ENCODE measurements at places on chromosomes 2 and 18. TPM values are rescaled to one million over a fixed set of nuclear protein-coding genes. Genes with fewer than 3 reads are reported as not detected.
A peak's percentile ranks its signal among the peaks of the same experiment; 100 is the strongest.

FHL2 gene
- 0.76 TPM for polyA plus RNA-seq

EFR3B gene
- polyA plus RNA-seq: 0.05 TPM

PFN4 gene
- not detected for polyA plus RNA-seq

ADGRF3 gene
- polyA plus RNA-seq: 0.57 TPM

PARD3B gene
- 0.68 TPM for polyA plus RNA-seq

CTLA4 gene
- 79.2 TPM for polyA plus RNA-seq

TTR gene
- polyA plus RNA-seq: not detected

CRYBA2 gene
- not detected for polyA plus RNA-seq

KIF1A gene
- polyA plus RNA-seq: not detected

TMEM200C gene
- polyA plus RNA-seq: not detected

FAM237A gene
- polyA plus RNA-seq: not detected

DNA sequence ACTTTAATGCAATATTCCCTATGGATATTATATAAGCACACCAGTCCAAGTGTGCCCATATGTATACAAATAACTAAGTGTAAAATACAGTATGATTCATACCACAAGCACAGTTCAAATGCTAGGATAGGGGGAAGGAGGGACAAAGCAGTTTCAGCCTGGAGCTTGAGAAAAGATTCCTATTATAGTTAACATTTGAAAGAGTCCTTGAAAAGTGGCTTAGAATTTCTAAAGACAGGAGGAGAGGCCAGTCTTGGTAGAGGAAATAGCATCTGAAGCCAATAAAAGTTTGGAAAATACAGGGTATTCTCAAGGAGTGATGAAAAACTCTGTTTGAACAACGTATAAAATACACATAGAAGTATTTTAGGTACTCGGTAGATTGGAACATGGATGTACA is 173.4 kb upstream of the CWC22 start:
- no peak for DNase-seq

DNA sequence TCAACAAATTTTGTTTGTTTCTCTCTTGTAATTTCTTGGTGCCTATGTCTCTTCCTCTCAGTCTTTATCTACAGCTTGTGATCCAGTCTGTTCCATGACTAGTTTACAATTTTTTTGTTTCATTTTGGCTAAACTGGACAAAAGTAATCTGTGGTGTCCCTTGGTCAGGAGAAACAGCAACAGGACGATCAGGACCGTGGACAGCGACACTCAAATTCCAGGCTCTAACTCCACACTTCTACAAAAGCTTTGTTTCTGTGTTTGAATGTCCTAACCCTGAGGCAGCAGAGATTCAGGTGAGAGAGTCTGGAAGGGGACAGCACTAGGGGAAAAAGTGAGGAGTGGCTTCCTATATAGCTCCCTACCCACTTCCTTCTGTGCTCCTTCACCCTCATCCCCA is 593.3 kb upstream of the FANCL start:
- DNase-seq: no peak

GRCh38 chr2:204452464-204453023 is 92.7 kb upstream of the PARD3B start:
- DNase-seq: no peak

DNA sequence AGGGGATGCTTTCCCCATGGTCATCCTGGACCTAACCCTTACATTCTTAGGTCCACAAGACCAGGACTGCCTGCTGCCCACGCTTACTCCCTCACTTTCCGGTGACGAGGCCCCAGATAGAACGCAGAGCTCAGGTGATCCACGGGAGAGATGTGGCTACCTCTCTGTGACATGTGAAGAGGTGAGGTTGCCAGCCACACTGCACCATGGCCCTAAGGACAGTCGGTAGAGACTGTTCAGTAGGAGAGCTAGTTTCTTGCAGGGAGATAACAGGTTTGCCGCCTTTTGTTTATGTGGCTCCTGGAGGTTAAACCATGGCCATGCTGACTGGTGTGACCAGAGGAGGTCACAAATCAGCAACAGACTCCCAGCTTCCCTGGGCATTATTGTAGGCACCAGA is 71.4 kb downstream of the WDSUB1 start:
- no peak for DNase-seq

DNA sequence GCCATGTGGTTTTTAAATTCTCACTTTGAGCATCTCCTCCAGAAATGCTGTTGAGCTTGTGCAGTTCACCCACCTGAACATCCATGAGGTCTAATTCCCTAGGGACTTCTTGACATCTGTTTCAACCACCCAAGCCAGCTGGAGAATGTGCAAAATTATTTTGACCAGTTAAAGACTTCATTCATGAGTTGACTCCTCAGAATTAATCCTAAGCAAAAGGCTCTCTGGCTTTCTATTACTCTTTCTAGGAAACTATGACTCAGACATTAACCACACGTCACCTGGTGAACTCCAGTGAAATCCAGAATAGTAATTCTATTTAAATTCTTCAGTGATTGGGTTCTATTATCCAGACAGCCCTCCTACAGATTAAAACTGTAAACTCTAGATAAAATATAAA is 247.5 kb downstream of the NBAS start:
- no peak for DNase-seq

DNA sequence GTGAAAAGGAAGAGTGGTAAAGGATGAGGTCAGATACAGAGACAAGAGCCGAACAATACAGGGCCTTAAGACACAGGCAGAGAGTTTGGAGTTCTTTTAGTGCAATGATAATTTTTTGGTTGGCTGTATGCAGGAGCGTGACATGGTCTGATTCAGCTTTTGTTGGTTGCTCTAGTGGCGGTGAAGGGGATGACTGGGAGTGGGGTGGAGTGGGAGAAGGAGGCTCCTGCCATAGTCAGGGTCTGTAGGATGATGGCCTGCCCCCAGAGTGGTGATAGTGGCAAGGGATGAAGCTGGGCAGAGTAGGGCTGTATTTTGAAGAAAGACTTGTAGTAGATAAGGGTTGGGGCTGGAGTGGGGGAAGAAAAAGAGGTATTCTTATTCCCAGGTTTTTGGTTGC is 306.6 kb upstream of the VWC2L start:
- DNase-seq: no peak

- DNase-seq: no peak
These were observed 11.8 kb downstream of the SLC25A12 start for GRCh38 chr2:171882089-171882769.

DNA sequence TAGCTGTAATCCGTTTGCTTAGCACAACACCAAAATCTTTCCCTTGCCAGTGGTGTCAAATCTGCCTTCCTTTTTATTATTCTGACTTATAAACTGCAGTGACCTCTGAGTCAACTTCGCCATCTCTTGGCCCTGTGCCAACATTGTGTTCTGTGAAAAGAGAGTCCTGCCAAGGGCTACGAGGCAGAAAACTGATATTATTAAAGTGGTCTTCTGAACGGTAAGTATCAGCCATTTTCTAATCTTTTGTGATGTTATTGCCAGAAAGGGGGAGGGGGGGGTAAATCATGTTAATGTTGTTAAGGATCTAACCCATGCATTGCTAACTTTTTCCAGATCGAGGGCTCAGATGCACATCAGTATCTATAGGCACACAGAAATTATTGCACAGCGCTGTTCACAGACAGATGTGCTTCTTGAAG is 121.5 kb upstream of the LTBP1 start:
- no peak for DNase-seq

GRCh38 chr18:62771494-62772270 is 56.3 kb downstream of the PHLPP1 start:
- peak; percentile 76 for DNase-seq

GRCh38 chr18:11408555-11409065 is 200.8 kb upstream of the SLC35G4 start:
- no peak for DNase-seq

GRCh38 chr18:62342884-62343283 is 17.8 kb downstream of the TNFRSF11A start:
- DNase-seq: no peak

DNA sequence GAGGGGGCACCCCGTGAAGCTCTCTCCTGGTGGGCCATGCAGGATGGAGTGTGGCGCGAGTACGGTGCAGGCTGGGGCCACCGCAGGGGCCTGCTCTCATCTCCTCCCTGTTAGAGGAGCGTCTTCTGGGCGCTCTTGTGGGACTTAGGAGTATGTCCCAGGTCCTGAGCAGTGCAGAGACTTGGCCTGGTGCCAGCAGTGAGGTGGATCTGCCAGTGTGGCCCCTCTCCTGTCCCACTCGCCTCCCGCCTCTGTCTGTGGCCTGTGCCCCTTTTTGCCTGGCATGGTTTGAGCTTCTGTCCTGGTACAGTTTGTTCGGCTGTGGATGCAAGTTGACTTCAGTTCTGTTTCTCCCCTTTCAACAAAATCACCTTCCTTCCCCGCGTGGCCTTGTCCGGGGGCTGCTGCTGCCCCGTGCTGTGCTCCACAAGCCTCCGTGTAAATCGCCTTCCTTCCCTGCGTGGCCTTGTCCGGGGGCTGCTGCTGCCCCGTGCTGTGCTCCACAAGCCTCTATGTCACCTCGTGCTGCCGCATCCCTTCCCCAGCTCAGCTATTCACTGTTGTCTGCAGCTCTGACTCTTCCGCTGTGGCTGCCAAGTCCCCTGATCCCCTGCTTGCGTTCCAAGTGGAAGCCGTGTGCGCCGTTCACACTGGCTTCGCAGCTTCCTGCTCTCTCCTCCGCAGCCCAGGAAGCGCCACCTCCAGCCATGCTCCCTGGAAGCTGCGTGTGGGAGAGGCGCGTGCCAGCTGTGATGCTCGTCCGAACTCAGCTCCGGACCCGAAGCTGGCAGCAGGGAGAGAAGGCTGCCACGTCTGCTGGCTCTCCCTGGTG is 13.7 kb downstream of the LDLRAD4 start:
- DNase-seq: no peak

DNA sequence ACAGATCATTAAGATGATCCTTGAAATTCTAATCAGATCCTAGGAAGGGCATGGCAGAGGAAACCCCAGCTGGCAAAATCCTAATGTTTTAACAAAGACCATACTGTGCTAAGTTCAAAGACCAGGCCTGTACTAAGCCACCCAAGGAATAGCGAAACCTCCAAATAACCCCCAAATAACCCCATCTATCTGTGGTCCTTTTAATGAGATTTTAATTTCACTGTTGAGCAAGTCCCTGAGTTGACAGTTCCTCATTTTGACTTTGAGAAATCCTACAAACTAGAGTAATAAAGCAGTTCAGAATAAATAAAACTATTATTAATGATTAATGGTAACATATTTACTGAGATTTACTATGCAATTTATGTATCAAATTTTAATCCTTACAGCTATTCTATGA is 259.8 kb downstream of the STK39 start:
- no peak for DNase-seq

GRCh38 chr2:152565884-152566727 is 151.2 kb downstream of the PRPF40A start:
- DNase-seq: no peak

DNA sequence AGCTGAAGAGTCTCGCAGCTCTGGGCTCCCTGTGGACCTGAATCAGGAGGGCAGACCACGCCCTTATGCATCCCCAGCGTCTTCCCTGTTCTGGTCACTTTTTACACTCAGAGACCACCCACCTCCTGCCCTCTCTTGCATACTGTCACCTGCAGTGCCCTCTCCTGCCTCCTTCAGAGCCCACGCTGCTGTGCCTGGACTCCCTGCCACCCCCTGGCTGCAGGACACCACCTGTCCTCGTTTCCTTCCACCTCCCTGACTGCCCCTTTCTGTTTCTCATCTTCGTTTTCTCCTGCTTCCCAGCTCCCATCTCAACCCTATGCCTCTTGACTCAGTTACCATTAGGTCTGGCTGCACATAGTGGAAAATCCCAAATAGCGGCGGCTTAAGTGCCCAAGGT is 9.2 kb upstream of the INHBB start:
- DNase-seq: no peak

DNA sequence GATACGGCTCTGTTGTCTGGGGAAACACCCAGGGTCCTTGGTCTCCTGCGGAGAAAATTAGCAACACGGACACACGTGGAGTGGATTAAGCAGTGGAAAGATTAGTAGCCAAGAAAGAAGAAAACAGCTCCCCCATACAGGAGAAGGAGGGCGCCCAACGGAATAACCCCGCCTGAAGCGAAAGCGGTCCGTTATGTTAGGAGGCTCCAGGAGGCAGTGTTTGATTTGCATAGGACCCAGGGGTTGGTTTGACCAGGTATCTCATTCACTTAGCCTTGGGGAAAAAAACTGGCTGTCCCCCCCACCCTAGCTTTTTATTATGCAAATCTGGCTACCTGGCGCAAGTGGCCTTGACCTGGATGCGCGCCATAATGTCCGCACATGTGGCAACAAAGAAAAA is 170.1 kb upstream of the KYNU start:
- no peak for DNase-seq

DNA sequence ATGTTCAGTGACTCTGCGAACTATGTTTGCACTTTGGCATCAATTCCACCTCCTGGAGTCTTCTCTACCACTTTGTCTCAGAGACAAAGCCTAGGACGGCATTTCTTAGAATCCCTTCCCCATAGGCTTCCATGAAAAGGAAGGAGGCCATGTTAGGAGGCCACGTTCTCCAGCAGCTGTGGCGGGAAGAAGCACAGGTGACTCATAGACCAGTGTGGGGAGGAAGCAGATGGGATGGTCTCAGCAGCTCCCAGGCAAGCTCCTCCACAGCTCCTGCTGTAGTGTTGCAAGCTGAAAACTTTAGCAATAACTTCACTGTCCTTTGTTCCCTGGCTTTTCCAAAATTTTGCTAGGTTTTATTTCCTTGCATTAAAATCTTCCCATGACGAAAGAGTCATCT is 781.3 kb upstream of the ID2 start:
- DNase-seq: no peak

GRCh38 chr18:76055578-76055977 is 439.5 kb downstream of the ZNF516 start:
- DNase-seq: no peak

- no peak for DNase-seq
These were observed 18.3 kb downstream of the SFT2D3 start for GRCh38 chr2:127719301-127720218.
